ENCODE measurements at places on chromosomes 5 and 9. TPM values are rescaled to one million over a fixed set of nuclear protein-coding genes. Genes with fewer than 3 reads are reported as not detected.

The SYK gene
- total RNA-seq: 4.7 TPM

The FOXD4L3 gene
- not detected for total RNA-seq

The SHISAL2B gene
- total RNA-seq: not detected

The PRDM9 gene
- not detected for total RNA-seq

The GARIN3 gene
- total RNA-seq: not detected

The GFI1B gene
- total RNA-seq: 1.0 TPM

The FBXL7 gene
- 3.7 TPM for total RNA-seq

The CMYA5 gene
- 93.9 TPM for total RNA-seq

The PHYHD1 gene
- 17.7 TPM for total RNA-seq

The ADRB2 gene
- 3.1 TPM for total RNA-seq

The NUP214 gene
- total RNA-seq: 20.9 TPM

The PCDHAC2 gene
- 2.1 TPM for total RNA-seq

The GPR150 gene
- total RNA-seq: under 0.01 TPM

The LCN1 gene
- not detected for total RNA-seq

The LTC4S gene
- 3.7 TPM for total RNA-seq

The PCDHGB7 gene
- total RNA-seq: 7.3 TPM

The EIF4EBP3 gene
- not detected for total RNA-seq

The PCDHGB5 gene
- 3.7 TPM for total RNA-seq

The LCN6 gene
- total RNA-seq: not detected

The TLX3 gene
- total RNA-seq: not detected

The RLN2 gene
- not detected for total RNA-seq

The CWC27 gene
- total RNA-seq: 9.9 TPM

The ANAPC2 gene
- total RNA-seq: 21.4 TPM

The SPINK6 gene
- not detected for total RNA-seq

The PCDHB6 gene
- 0.52 TPM for total RNA-seq

The LRRTM2 gene
- 0.52 TPM for total RNA-seq

The RNF14 gene
- 44.4 TPM for total RNA-seq

The SOHLH1 gene
- total RNA-seq: under 0.01 TPM

The LECT2 gene
- total RNA-seq: not detected

The SLC9A3 gene
- total RNA-seq: 1.6 TPM

The CLIC3 gene
- not detected for total RNA-seq

The SLC2A6 gene
- 0.52 TPM for total RNA-seq

The S100Z gene
- total RNA-seq: not detected

The SYNPO gene
- 6.3 TPM for total RNA-seq

The OR2V1 gene
- not detected for total RNA-seq

The EFNA5 gene
- total RNA-seq: 8.4 TPM

The IFNK gene
- not detected for total RNA-seq

The SLC45A2 gene
- total RNA-seq: 0.52 TPM

The TXN gene
- total RNA-seq: 66.8 TPM

The ALDH1A1 gene
- 52.7 TPM for total RNA-seq

The CRB2 gene
- total RNA-seq: under 0.01 TPM

The SH2D3C gene
- total RNA-seq: 15.1 TPM

The SLC6A18 gene
- total RNA-seq: not detected

The RNF180 gene
- total RNA-seq: 2.6 TPM

The SLC23A1 gene
- not detected for total RNA-seq

The PLPP7 gene
- 34.4 TPM for total RNA-seq

The PCDHGA9 gene
- 4.7 TPM for total RNA-seq

The STPG3 gene
- not detected for total RNA-seq

The CD274 gene
- 0.52 TPM for total RNA-seq

Measured in skeletal muscle tissue (tissue), 5 donors.